Bone marrow (tissue), 2 donors: ENCODE measurements at places on chromosomes 4 and X.

DNA sequence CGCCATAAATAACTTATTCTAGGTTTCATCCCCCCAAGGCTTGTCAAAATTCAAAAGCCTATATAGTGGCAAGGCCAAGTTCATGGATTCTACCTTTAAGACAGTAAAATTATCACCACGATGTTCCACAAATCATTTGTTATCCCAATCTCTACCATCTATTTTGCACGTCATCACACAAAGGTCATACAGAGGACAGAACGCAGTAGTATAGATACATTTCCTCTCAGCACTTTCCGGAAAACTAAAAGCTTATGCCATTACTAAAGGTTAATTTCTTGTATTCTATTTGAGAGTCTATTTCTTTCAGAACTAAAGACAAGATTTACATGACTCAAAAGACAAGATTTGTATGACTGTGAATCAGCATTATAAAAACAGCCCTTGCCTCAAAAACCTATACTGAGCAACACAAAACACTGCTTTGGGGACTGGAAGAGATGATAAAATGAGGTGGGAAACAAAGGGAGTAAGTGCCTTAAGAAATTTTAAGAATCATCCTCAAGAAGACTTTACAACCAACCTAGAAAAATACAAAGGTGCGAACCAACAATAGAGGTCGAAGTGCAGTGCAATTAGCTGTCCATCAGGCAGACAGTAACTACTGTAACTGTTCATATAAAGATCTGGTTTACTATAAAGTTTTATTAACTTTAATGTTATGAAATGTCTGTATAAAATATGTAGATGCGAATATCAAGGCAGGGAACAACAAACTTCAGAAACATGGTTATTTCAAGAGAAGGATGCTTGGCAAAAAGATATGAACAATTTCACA is 7.6 kb downstream of the UBE2D3 start:
- no peak for DNase-seq

DNA sequence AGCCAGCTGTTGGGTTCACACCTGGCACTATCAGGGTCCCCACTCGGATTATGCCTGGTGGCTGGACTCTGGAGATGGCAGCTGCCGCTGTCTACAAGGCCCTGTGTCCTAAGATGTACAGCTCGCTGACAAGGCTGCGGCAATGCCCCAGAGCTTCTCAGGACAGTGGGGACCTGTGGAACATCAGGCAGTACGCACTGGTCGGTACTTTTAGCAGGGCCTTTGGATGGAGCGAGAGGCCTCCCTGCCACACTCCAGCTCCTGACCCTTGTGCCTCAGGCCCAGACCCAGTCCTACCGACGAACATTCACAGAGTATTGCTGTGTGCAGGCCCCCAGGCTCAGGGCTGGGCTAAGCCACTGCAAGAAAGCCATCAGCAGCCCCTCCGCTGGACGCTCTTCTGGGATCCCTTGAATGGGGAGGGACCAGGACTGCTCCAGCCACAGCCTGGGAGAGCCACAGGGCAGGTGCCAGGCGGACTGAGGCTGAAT is 45.7 kb upstream of the HMX1 start:
- no peak for DNase-seq

GRCh38 chr4:87053802-87054767 is 119.3 kb downstream of the AFF1 start:
- no peak for DNase-seq

DNA sequence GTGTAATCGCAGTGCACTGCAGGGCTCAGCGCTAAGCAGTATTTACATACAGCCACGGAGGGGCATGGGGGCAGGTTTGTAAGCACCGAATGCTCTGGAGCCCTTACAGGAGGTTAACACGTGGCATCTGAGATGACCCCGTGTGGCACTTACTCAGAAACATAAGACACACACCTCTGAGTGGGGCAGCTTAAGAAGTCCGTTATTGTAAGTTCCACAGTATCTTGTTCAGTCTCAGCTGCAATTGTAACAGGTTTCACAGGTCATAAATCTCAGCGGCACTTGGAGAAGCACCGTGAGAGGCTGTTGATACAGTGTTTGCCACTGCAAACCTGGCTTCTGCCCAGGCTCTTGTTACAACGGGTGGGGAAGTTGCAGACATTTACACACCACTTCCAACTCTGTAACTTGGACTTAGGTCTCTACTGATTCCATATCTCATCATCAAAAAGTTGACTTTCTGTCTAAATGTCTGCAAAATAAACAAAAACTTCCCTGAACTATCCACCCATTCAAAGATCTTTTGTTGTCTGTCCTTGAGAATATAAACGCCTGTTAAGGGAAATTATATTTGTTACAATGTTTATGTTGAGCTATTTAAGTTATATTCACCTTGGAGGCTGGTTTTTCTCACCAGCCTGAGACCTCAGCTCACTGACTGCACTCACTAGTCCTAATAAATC is 10.3 kb downstream of the CPLX1 start:
- no peak for DNase-seq

GRCh38 chr4:108030332-108030731 is 40.6 kb downstream of the HADH start:
- DNase-seq, result peak; percentile 26

DNA sequence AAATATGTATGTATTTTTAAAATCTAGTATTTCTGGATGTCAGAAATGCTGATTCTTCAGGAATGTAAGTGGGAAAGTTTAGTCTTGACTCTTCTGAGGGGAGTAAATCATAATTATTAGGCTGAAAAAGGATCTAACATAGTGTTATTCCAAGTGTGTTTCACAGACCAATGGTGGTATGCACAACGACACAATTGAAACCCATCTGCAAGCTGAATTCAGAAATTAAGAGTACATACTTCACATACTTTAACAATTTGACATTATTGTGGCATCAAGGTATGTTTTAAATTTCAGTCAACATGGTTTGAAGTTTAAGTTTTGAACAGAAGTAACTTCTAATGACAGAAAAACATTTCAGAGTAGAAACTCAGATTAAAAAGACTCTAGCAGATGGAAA is 236.7 kb downstream of the SLC7A11 start:
- no peak for DNase-seq

DNA sequence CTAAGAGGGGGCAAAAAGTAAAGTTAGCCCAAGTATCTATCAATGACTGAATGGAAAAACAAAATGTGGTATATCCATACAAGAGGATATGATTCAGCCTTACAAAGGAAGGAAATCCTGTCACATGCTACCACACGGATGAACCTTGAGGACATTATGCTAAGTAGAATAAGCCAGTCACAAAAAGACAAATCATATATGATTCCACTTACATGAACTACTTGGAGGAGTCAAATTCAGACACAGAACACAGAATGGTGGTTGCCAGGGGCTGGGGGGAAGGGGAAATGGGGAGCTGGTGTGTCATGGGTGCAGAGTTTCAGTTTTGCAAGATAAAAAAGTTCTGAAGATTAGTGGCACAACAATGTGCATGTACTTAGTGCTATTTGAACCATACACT is 101.8 kb downstream of the SH3KBP1 start:
- DNase-seq, result no peak

- DNase-seq, result no peak
Measured at GRCh38 chrX:70132224-70132623, 1.0 kb upstream of the IGBP1 start.

DNA sequence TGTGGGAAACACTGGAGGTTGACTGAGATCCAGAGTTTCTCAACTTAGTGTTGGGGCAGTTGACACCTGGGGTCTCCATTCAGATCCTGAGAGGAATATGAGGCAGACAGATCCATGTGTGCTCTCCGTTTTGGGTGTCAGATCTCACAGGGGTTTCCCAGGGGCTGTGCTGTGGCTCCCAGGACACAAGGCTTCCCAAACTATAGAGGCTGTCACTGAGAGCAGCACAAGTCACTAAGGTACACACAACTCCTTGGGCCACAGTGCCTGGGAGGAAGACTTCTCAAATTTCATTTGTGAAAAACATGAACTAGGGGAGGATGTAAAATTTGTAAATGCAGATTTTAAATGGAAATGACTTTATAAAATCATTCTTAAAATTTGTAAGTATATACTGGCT is 363.6 kb downstream of the FBXO8 start:
- DNase-seq, result no peak

DNA sequence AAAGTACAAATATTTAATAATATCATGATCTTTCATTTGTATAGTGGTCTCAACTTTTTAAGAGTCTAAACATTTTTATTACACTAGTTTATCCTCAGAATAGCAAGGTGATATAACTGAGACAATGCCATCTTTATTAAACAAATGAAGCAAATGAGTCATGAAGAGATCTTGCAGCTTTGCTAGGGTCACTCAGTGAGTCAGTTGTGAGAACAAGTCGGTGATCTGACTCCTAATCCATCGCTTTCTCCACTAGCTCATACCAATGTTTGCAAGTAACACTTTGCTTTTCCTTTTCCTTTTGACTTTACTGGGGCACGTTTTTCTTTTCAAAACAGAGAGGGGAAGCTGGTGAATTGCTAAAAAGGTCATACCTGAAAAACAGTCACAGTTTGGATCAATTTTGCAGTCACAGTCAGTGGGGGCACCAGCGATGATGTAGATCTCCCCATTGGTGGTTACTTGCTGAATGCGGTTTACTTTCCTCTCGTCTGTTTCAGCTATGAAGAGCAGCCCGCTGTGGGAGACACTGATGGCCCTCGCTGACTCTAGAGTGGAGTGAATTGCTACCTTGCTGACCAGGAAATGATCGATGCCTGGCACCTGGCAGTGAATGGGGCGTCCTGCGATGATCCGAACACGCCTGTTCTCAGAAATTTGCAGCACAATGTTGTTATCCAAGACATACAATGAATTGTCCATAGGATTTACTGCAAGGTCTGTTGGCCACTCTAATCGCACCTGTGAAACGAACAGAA is 75.7 kb downstream of the SH2D1A start:
- DNase-seq, result no peak

GRCh38 chrX:148282504-148282903 is 217.9 kb upstream of the AFF2 start:
- DNase-seq, result no peak

- DNase-seq, result no peak
Measured at GRCh38 chr4:64899563-64899962, 490.3 kb upstream of the TECRL start.

DNA sequence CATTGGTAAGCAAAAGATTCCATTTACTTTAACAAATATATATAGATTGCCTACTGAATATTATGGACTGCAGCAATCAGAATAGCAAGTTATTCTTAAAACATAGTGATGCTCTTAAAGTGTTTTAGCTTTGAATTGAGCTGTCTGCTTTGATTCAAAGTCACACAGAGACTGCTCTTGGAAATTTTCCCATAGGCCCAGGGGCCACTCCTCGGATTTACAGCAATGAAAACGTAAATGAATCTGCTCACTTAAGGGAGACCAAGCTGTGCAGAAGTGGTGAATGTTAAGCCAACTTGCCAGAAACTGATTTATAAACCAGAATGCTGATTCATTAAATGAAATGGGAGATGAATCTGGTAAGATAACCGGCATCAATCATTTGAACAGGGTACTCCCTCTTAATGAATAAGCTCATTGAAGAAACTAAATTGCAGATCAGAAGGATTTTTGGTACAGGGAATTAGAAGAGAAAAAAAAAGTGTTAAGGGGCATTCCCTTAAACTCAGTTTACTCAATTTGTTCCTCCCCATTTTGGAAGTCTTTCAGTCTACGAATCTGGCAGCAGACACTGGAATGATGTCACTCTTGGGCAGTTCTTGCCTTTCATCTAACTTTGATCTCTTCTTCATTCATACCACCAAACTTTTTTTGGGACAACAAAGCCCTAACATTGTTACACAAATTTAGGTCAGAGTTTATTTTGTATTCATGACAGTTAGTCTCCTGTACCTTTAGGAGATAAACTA is 363.3 kb upstream of the MAGEB2 start:
- DNase-seq, result no peak

GRCh38 chrX:153685156-153685536 is 2.6 kb upstream of the SLC6A8 start:
- no peak for DNase-seq

GRCh38 chr4:172411149-172411548 is 597.9 kb downstream of the GALNTL6 start:
- no peak for DNase-seq

- DNase-seq, result no peak
Measured at GRCh38 chr4:174218127-174218790, 65.2 kb downstream of the FBXO8 start.

DNA sequence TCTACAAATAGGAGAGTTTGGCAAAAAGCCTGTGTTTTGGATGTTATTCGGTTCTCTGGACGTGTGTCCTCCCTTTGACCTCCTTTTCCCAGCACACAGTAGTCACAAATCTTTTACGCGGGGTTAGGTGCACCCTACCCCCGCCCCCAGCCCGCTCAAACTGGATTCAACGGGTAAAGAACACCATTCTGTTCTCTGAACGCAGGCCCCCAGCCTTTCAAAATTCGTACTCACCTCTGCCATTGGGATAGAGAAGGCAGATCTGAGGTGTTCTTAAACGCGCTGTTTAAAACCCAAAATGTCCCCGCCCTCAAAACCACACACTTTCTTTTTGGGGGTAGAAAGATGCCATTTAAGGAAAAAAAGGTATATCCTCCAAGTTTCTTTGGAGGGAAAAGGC is 2.7 kb downstream of the LEF1 start:
- no peak for DNase-seq

- no peak for DNase-seq
Measured at GRCh38 chr4:38091636-38092035, 131.4 kb downstream of the PTTG2 start.
